Suppressor macrophage treated with lipopolysaccharide for 1 hour (primary cell): ENCODE measurements at places on chromosomes 12 and 14.

DNA sequence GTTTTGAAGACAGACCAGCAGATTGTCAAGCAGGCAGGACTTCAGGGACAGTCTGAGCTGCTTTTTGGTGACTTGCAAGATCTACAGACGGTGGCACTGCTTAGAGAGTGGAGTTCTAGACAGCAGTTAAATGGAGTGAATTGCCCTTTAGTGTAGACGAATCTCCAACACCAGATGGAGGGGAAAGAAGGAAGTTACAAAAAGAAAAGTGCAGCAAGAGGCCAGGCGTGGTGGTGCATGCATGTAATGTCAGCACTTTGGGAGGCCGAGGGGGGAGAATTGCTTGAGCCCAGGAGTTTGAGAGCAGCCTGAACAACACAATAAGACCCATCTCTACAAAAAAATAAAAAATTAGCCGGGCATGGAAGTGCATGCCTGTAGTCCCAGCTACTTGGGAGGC lies 8.4 kb upstream of the HHIPL1 start:
- no peak for DNase-seq

GRCh38 chr14:29163109-29163508 lies 396.5 kb downstream of the FOXG1 start:
- DNase-seq = no peak

DNA sequence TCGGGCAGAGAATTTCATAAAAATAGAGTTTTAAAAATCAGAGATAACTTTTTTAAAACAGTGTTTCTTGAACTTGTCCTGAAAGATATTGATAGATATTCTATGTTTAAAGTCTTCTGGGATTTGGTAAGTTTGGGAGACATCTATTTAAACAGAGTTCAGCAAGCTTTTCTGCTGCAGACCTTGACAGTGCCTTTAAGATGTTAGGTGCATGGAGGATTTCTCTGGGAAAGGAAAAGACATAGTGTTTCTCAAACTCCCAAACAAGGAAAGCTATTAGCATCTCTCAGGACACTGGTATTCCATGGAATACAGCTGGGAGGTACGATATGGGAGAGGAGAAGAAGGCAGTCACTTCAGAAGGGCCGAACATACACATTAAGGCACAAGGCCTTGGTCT lies 97.8 kb downstream of the RBM19 start:
- no peak for DNase-seq

DNA sequence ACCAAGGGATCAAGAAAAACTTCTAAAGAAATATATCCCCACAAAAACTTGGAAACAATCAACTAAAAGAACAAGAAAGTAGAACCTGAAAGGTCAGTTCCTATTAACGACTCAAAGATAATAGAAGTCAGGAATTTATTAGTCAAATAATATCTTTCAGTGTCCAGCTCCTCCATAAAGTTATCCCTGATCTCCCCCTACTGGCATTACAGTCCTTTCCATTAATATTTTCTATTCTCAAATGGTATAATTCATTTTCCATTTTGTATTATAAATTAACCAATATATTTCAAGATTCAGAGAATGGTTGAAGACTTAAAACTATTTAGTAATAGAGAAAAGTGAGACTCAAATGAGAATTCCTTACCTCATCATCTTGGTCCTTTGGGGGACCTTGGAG lies 11.6 kb upstream of the SUPT16H start:
- peak; percentile 20 for DNase-seq

GRCh38 chr12:1719139-1719538 lies 28.3 kb downstream of the ADIPOR2 start:
- DNase-seq = no peak

DNA sequence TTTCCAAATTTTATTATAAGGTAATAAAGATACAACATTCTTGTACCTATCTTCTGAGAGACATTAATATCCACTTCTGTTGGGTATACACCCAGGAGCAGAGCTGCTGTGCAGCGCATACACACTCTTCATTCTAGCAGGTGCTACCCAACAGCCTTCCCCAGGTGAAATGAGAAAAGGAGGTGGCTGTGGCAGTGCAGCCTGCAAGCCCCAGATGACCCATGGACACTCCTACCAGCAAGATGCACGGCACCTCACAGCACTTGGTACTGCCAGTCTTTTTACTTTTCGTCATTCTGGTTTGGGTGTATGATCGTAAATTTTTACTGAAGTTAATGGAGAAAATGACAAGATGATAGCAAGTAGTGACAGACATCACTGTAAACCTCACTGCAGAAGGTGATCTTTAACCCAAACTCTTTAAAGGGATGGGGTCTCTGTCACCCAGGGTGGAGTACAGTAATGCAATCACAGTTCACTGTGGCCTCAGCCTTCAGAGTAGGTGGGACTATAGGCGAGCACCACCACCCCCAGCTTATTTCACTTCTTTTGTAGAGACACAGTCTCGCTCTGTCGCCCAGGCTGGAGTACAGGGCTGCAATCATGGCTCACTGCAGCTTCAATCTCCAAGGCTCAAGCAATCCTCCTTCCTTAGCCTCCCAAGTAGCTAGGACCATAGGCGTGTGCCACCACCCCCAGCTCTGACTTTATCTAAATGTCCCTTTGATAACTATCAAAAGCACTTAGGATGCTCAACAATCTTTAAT lies 26.5 kb downstream of the VPS37B start:
- DNase-seq = no peak

DNA sequence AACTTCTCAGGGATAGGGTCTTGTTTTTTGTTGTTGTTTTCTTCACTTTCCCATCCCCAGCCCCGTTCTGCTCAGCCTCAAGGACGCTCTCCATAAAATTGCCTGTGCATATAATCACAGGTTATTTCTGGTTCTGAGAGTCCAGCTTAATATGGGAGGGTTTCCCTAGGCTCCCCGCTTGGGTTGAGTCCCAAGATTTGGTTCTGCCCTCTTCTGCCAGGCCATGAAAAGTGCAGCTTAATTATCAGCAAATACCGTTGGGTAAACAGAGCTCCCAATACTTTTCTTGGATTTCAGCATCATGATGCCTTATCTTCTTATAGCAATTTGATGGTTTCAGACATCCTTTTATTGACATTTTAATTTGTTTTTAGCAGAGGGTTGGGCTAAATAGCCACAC lies 75.6 kb downstream of the GRIN2B start:
- DNase-seq = no peak

DNA sequence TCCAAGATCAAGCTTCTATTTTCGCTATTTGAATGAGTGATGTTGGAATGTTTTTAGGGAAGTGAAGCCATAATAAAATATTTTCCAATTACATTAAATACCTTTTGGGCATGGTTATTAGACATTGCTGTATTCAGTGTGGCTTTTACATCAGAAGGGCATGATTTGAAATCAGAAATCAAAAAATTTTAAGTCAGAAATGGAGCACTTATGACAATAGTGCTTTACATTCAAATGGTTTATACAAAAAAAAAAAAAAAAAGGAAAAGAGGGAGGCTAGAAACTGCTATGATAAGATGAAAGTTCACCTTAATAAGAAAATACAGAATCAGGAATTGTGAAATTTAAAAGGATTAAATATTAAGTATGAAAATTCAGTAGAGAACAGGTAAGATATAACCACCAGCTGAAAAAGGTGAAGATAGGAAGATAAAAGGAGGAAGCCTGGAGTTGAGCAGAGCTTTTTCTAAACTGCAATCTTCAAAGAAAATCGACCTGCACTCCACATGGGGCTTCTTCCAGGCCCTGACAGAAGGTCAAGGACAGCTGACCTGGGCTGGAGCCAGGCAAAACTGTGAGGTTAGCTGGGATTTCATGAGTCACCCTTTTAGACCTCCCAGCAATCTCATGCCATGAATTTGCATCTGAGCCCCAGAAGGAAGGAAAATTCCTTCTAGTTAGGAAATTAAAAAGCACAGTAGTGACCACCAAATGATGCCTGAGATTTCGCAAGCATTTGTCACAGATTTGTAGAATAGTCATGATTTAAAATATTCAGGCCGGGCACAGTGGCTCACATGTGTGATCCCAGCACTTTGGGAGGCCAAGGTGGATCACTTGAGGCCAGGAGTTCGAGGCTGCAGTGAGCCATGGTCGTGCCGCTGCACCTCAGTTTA lies 23.4 kb upstream of the BMP4 start:
- DNase-seq = no peak

- no peak for DNase-seq
These were observed 7.4 kb upstream of the CCDC88C start for GRCh38 chr14:91424813-91425530.
